ENCODE measurements at places on chromosomes 5 and 9. TPM values are rescaled to one million over a fixed set of nuclear protein-coding genes. Genes with fewer than 3 reads are reported as not detected.

- DNase-seq: no peak
These were observed 39.6 kb downstream of the CTSL start for GRCh38 chr9:87765521-87765920.

DNA sequence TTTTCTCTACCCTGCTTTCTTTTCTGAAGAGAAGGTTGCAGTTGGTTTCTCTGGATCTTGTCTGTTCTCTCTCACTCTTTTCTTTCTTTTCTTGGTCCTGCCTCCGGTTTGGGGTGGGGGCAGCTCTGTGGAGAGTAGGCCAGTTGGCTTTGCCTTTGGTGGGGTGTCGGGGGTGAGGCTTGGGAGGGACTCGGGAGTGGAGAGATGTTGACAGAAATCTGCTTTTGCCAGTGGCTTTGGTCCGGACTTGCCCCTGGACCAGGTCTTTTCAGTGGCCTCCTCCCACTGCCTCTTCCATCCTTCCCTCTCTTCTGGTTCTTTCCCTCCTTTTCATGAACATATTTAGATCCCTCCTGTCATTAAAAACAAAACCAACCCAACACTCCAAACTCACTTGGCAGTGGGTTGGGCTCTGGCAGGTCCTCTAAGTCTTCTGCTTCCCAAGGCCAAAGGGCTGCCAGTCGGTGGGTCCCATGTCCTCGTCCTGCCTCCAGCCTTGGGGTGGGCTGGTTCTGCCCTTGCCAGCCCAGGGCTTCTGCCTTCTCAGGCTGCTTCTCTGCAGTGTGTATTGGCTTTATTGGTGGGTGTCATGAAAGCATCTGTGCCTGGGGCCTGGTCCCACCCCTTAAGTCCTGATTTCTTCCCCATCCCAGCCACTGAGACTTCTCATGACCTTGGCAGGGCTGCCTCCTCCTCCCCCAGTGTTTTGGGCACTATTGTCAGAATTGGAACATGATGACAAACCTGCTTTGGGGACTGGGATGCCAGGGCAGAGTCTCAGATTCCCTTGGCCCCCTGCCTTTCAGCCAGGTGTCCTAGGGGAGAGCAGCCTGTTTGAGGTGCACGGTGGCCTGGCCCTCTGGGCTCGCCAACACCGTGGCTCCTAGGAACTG, 16.9 kb downstream of the ANKRD33B start:
- no peak for DNase-seq

DNA sequence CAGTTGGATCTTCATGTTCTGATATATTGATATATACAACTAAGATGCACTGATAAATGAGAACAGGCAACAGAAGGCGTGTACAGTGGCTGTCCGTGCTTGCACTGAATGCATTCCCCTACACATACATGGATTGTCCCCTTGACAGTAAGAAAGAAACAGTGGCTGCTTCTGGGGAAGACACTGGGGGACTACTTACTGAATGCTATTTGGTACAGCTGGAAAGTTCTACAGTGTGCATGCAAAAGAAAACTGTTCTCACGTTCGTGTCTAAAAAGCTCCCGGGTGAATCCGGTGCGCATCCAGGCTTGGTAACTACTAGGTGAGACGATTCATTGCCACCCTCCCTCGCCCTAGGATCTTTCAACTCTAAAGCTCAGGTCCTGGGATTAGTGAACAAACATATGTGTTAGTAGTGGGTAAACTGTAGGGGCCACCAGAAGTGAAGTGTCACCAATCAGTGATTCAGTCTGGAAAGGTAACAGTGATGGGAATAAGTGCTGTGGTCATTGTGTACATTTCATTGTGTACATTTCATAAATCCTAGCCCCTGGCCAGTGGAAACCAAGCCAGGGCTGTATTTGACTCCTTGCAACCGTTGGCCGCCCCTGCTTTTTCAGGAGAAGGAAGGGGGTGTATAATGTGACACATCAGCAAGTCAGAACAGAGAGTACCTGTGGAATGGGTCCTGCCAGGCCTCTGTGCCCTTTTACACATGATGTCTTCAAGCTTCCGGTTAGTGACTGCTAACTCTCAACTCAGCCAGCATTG, 46.3 kb upstream of the BOD1 start:
- DNase-seq: no peak

- no peak for DNase-seq
These were observed 526.4 kb downstream of the NR2F1-AS1 start for GRCh38 chr5:93054424-93055163.

GRCh38 chr5:122311497-122311960, 508 bp upstream of the SNCAIP start:
- DNase-seq: no peak

DNA sequence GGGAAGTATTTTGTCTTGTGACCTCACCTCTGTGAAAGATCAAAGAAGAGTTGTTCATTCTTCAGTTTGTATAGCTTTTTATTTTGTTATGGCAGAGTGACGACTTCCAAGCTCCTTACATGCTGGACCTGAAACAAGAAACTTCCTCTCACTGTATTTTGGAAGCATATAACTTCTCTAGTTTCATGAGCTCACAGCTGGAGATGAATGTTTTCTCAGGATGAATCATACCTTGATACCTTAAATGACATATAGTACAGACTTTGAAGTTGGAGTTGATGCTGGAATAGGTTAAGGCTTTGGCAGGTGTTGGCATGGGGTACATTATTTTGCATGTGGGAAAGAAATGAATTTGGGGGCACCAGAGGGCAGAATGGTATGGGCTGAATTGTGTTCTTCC, 112.5 kb downstream of the SLC25A46 start:
- no peak for DNase-seq

GRCh38 chr9:127535834-127536233, 76.2 kb upstream of the STXBP1 start:
- DNase-seq: no peak

DNA sequence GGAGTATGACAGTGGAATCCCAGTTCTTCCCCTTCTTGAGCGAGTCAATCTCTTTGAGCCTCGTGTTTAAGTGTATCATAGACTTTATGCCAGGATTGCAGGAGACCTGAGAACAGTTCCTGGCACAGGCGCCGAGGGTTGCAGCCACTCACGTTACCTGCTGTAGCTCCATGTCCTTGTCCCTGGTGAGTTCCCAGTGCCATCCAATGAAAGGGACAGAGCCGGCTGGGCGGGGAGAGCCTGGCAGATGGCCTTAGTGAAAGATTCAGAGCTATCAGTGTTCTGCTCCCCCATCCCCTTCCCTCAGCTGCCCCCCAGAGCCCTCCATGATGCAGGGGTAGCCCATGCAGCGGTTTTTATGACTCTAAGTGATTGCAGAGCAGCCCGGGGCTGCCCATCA, 554.0 kb downstream of the BNC2 start:
- DNase-seq: no peak

DNA sequence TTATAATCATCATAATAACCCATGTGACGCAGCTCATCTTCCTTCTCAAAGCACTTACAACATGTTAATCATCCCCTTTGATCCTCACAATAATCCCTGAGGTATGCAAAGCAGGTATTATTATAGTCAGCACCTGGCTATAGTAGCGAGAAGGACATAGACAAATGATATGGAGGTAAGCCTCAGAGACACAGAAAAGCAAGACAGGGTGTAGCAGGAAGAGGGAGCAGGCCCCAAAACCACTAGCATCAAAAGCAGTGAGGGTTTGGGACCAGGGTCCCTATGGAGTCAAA, 139.2 kb upstream of the SLC30A5 start:
- no peak for DNase-seq

GRCh38 chr5:107964722-107965121, 294.0 kb upstream of the EFNA5 start:
- no peak for DNase-seq

GRCh38 chr9:21095561-21095960, 17.8 kb upstream of the IFNB1 start:
- no peak for DNase-seq

- no peak for DNase-seq
These were observed 27.8 kb upstream of the SEMA4D start for GRCh38 chr9:89525446-89526374.

DNA sequence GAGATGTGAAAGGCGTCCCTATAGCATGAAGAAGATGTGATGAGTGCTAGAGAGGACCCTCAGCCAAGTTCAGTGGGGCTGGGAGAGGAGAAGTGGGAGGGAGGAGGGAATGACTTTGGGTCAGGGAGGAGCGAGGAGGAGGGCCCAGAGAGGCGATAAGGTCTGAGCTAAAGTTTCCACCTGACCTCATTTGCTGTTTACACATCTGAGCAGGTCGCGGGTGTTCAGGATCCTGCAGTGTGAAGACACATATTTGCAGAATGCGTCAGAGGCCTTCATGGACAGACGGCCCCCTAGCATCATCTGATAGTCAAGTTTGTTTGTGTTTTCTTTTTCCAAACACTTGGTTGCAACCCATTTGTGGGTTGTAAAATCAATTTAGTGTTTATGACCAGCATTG, 18.9 kb upstream of the IGFBPL1 start:
- no peak for DNase-seq

GRCh38 chr5:56525113-56525512, 290.2 kb upstream of the MAP3K1 start:
- no peak for DNase-seq

GRCh38 chr5:173720953-173721600, 104.6 kb upstream of the BOD1 start:
- DNase-seq: no peak

- DNase-seq: no peak
These were observed 2272.7 kb upstream of the WWC1 start for GRCh38 chr5:166018716-166019115.

DNA sequence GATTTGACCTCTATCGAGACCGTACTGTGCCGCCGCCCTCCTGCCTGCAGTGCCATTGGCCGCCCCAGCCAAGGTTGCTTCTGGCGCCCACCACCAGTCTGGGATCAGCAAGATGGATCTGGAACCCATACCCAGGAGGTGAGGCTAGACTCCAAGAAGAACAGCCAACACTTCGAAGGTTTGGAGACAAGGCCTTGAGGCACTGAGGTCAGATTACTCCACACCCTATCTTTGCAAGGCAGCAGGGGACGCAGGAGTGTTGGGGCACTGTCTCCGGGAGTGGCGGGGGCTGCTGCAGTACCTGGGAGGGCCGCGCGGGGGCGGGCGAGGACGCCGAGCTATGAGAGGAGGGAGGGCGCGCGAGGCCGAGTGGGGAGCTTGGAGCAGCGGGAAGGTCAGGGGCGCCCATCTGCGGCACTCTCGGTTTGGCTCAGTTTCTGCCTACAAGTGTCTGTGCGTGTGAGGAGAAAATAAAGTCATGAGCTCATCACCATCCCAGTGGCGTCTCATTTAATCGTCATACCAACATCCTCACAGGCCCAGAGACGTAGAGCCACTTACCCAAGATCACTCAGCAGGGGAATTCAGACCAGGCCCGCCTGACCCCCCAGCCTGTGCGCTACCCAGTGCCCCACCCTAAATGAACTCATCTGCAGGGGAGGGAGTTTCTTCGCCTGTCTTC, 20.5 kb upstream of the PSD2 start:
- peak; percentile 85 for DNase-seq

GRCh38 chr5:96297290-96297689, 135.8 kb downstream of the PCSK1 start:
- DNase-seq: no peak

DNA sequence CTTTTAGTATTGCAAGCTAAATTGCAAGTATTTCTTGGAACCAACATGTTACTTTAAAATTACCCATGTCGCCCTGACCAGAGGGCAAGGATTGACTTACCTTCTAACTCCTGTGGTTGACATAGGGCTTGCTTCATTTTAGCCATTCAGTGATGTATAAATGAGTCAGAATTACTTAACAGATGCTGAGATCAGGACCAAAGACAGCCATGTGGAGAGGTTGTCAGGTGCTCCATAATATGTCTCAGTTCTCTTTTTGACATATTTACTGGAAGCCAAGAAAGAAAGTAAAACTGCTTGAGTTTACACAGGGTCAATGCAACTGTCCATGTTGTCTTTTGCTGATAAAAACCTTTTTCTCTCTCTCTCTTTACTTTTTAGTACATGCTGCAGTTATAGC, 33.2 kb downstream of the F2RL2 start:
- DNase-seq: no peak

- no peak for DNase-seq
These were observed 19.9 kb downstream of the PNPLA7 start for GRCh38 chr9:137530331-137530730.

- no peak for DNase-seq
These were observed 42.0 kb downstream of the SUB1 start for GRCh38 chr5:32627219-32627870.

DNA sequence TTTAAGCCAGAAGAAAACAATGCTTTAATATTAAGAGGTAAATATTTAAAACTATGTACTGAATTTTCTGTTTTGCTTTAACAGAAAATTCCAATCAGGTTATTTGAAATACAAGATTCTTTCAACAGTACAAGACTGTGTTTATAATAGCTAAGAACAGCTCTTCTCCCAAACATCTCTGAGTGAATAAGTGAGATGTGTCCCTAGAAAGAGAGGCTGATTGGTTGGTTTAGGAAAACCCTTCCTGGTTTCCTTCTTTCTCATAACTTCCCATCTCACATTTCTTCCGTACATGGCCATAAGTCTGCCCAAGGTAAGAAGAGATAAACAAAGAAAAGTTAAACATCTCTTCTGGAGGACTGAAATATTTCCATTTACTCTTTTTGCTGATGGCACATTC, 145.9 kb downstream of the FANCC start:
- no peak for DNase-seq

The TNFSF8 gene
- total RNA-seq: 59.9 TPM

The SPINK6 gene
- not detected for total RNA-seq

The FBN2 gene
- not detected for total RNA-seq

The PCDHB7 gene
- total RNA-seq: not detected

The GAS1 gene
- total RNA-seq: not detected

The FLT4 gene
- 6.0 TPM for total RNA-seq

The DMRT3 gene
- total RNA-seq: not detected

The GPBP1 gene
- total RNA-seq: 82.2 TPM

The ANKRD34B gene
- total RNA-seq: not detected

The TLR4 gene
- not detected for total RNA-seq

Data from activated naive CD8-positive, alpha-beta T cell treated with anti-CD3 and anti-CD28 coated beads for 36 hours (primary cell).